Neural crest cell (in vitro differentiated cells): ENCODE measurements at places on chromosomes 4 and X.

DNA sequence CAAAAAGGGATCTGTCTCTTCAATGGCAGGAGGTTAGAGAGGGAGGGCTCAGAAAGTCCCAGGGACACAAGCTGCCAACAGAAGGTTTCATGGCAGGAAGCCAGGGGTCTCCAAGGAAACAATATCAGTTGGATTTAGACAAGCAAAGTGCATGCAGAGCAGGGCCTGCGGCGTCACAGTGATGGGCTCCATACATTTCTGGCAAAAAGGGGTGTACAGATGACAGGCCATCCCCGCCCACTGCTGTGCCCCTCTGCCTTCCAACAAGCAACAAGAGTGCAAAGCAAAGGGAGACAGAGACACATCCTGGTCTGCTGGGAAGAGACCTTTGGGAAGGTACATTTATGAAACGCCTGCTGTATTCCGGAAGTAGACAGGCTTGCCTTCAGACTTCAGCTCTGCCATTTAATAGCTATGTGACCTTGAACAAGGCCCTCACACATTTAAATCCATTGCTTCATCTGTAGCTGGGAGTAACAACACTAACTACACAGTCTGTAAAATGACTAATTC, 121.2 kb downstream of the AFAP1 start:
- no peak for DNase-seq

- DNase-seq, result no peak
These were observed 889 bp downstream of the MGARP start for GRCh38 chr4:139278912-139279759.

DNA sequence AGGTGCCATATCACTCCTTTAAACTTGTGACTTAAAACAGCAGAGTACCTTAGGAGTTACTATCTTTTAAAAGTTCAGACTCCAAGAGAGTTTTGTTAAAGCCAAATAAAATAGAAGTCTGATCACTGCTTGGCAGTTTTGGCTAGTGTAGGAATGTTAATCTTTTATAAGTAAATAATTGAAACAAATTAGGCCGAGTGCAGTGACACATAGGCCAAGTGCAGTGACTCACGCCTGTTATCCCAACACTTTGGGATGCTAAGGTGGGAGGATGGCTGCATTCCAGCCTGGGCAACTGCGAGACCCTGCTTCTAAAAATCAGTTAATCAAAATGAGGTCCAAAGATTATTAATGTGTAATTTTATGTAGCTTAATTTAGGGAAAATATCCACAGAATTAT, 37.2 kb downstream of the WDR44 start:
- DNase-seq, result no peak

DNA sequence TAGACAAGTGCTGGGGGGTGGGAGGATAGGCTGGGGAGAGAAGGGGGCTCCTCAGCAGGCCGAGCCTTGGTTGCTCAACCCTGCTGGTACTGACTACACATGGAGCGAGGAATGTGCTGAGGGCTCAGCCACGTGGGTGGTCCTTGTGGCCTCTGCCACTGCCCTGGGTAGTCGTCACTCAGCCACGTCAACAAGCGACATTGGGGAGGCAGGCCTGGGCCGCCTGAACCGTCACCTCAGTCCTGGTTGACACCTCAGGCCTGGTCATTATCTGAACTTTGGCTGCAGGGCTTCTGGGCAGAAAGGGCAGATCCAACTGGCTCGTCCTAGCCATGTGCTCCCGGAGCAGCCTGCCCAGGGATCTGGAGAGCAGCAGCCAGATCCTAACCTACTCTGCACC, 62.7 kb upstream of the GDPD2 start:
- DNase-seq, result no peak

DNA sequence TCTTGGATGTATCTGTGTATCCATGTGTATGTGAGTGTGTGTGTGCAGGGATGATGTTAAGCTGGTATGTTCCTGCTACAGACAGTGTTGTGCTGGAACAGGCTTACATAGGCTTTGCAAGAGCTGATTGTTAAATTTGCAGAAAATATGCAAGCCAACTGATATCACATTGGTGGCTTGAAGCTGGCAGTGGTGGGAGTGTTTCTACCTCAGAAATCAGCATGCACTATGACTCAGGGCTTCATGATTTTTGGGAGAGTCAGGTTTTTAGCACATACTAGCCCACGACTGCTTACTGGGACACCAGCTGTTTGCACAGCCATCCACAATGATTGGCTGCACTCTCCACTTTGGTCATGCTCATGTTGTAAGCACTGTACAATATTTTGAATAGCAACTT, 261.8 kb downstream of the DHX15 start:
- DNase-seq, result no peak

DNA sequence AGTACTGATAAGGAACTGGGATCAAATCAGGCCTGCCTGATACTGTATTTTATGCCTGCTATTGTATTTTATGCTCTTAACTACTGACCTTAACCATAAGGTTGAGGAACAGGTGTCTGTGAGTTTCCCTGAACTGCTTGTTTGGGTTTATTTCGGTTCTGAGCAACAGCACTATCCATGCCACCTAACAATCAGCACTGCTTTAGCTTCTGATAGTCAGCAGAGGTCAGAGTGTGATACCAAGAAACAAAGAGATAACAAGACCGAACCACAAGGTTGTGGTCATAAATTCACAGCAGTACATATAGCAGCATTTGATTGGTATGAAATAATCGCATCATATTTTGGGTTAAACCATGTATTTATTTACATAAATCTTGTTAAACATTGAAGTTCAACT, 362.2 kb downstream of the FGF13 start:
- no peak for DNase-seq

GRCh38 chr4:152063621-152064240, 302.9 kb upstream of the GATB start:
- DNase-seq, result no peak

- no peak for DNase-seq
These were observed 23.0 kb upstream of the CPLX1 start for GRCh38 chr4:848803-849477.

- no peak for DNase-seq
These were observed 1.8 kb upstream of the PPEF2 start for GRCh38 chr4:75904076-75904475.

- peak; percentile 31 for DNase-seq
These were observed 3.2 kb downstream of the CXorf65 start for GRCh38 chrX:71103110-71103983.

DNA sequence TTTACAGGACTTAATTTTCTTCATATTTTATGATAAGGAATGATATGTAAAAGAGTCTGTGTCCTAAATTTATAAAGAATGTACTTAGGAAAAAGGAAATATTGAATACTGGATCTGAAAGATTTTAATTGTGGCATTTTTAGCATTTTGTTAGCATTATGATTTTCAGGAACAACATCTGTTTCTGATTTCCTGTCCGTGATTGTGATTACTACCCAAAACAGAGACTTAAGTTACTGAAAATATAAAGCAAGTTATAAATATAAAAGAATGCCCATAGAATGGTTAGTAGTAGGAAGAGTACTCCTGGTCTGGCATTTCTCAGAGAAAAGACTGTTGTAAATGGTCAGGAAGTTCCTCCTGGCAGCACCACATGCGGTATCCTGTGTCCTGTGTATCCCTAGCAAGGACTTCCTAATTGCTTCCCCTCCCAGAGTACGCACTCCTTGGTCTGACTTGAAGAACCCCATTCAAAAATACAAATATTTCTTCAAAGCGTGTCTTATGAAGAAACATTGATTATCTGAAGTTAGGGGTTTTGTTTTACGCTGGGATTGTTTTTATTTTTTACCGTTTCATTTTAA, 88.9 kb downstream of the RS1 start:
- no peak for DNase-seq

DNA sequence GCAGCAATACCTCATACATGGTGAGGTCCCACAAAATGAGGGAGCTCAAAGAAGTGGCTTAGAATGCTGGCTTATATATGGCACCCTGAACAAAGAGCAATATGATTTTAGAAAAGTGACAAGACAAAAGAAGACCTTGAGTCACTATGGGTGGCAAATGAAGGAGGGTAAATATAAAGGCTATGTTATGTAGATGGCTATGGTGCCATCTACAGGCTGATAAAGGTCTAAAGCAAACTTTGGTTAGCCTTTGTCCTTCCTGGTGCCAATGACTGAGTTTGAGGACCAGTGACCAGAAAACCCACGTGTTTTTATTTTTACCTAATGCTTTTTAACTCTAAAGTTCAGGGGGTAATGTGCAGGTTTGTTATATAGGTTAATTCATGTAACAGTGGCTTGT, 151.8 kb downstream of the CCNG2 start:
- DNase-seq, result no peak

- DNase-seq, result no peak
These were observed 132.3 kb upstream of the NR3C2 start for GRCh38 chr4:148574502-148574901.

- DNase-seq, result no peak
These were observed 179.1 kb upstream of the MAB21L2 start for GRCh38 chr4:150402871-150403272.

- no peak for DNase-seq
These were observed 127.9 kb upstream of the PCDH18 start for GRCh38 chr4:137660211-137660610.

DNA sequence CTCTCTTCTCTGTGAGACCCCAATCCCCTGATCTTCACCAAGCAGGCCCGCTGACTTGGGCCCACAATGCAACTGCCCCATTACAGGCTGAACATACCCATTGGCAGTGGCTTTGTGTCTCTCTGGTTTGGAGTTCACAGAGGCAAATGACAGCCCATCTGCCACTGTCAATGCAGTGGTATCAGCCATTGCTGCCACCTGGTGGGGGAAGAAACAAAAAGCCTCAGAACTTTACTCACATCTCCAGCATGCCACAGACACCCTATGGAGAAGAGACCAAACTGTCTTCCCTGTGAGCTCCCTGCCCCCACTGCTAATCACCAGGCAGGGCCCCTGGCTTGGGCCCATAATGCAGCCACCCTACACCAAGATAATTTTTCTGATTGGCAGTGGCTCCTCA, 729.3 kb upstream of the ACTRT1 start:
- DNase-seq, result peak; percentile 47

DNA sequence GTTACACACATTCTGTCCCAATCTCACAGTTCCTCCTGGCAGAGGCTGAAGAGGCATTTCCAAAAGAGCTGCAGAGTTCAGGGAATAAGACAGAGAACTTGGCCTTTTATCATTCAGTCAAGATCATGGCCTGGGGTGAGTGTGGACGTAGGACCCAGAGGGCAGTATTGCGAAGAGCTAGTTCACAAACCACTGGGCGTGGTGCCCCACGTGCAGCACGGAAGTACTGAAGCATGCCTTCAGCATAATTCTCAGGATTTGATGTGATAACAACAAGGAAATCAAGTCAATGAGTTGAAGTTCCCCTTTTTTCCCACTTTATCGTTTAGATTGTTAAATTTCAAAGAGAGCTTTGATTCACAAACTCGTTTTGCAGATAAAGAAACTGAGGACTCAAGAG, 117.7 kb downstream of the RELL1 start:
- no peak for DNase-seq

DNA sequence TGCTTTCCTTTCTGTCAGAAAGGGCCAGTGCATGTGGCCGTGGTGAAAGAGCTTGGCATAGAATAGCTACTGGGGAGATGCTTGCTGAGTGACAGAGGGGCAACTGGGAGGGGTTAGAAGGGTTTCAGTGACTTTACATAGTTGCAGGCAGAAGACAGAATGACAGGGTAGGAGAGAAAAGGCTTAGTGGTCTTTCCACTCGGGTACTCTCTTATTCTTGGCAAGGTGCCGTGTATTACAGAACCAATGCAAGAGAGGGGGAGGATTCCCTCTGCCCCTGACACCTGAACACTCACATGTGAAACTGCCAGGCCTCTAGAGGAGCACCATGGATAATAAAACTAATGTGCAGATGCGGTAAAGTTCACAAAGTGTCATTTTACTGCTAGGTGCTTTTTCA, 228.2 kb downstream of the MGST2 start:
- DNase-seq, result no peak

GRCh38 chrX:72663737-72664136, 50.4 kb downstream of the PHKA1 start:
- DNase-seq, result no peak

GRCh38 chrX:16457239-16457638, 192.7 kb upstream of the S100G start:
- no peak for DNase-seq

- DNase-seq, result no peak
These were observed 9.0 kb downstream of the DCUN1D4 start for GRCh38 chr4:51851937-51852290.

DNA sequence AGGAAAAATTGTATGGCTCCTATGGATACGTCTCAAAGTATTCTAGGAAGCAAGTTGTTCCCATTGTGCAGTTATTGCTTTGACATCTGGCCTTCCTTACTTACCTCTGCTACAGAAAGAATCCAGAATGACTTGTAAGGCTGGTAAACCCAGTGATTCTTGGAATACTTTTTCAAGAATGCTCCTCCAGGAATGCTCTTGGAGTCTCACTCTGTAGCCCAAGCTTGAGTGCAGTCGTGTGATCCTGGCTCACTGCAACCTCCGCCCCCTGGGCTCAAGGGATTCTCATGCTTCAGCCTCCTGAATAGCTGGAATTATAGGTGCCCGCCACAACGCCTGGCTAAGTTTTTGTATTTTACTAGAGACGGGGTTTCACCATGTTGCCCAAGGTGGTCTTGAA, 38.1 kb downstream of the GAB1 start:
- no peak for DNase-seq

GRCh38 chrX:123884809-123885408, 25.1 kb downstream of the XIAP start:
- DNase-seq, result peak; percentile 8

DNA sequence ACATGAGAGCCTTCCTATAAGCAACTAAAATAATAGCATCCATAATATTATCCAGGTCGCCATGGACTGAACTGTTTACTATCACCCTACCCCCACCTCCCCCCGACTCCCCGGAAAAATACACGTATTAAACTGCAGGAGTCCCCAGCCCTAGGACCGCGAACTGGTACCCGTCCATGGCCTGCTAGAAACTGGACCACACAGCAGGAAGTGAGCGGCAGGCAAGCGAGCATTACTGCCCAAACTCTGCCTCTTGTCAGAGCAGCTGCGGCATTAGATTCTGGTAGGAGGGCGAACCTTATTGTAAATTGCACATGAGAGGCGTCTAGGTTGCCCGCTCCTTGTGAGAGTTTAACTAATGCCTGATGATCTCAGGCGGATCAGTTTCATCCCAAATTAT, 405.8 kb upstream of the ADGRL3 start:
- no peak for DNase-seq

DNA sequence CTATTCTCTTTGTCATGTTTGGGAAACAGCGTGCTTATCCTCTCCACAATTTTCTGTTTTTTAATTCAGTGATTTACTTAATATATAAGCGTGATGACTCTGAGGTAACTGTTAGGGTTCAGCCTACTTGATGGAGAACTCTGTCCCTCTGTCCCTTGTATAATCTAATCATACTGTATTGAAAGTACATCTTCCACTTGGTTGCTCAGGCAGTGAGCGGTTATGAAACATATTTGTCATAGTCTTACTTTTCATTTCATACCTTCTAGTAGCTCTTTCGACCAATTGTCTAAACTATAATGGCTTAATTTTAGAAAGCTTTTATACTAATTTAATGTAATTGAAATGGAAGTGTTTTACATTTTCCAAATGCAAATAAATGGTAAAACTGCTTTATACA, 469.0 kb downstream of the TLL1 start:
- DNase-seq, result no peak
